ENCODE measurements at places on chromosomes 16 and 17. TPM values are rescaled to one million over a fixed set of nuclear protein-coding genes. Genes with fewer than 3 reads are reported as not detected.

C16orf82 gene
- total RNA-seq: not detected

ST6GALNAC1 gene
- total RNA-seq: 8.4 TPM

GRCh38 chr16:86355951-86356350 lies 154.4 kb upstream of the FOXF1 start:
- no peaks in the 10 kb centered on the region for H3K36me3 ChIP-seq
- H3K27me3 ChIP-seq: peaks cover 4% of the 10 kb centered on the region

GRCh38 chr16:67648764-67649407 lies 3.9 kb downstream of the CARMIL2 start:
- no peak overlapping the region for H3K27ac ChIP-seq
- H3K4me1 ChIP-seq: no peaks in the 10 kb centered on the region
- no peaks in the 10 kb centered on the region for H3K36me3 ChIP-seq
- peaks cover 28% of the 10 kb centered on the region for H3K27me3 ChIP-seq

- no peak overlapping the region for H3K4me3 ChIP-seq
- peak overlapping the region; percentile 50 for H3K27ac ChIP-seq
- no peaks in the 10 kb centered on the region for H3K4me1 ChIP-seq
These were observed 2.9 kb upstream of the CXCL16 start for GRCh38 chr17:4742629-4743028.

ACSM5 gene
- 9.7 TPM for total RNA-seq

GRCh38 chr17:37826497-37827430 lies 81.9 kb upstream of the HNF1B start:
- H3K27ac ChIP-seq: no peak overlapping the region
- no peak overlapping the region for H3K4me3 ChIP-seq
- DNase-seq: no peak
- H3K4me1 ChIP-seq: no peaks in the 10 kb centered on the region
- H3K27me3 ChIP-seq: no peaks in the 10 kb centered on the region
- H3K36me3 ChIP-seq: no peaks in the 10 kb centered on the region

GRCh38 chr16:10923650-10924214 lies 18.5 kb downstream of the DEXI start:
- H3K4me1 ChIP-seq: no peaks in the 10 kb centered on the region
- DNase-seq: no peak
- peaks cover 4% of the 10 kb centered on the region for H3K36me3 ChIP-seq

GRCh38 chr16:11560701-11561453 lies 25.8 kb downstream of the LITAF start:
- no peak for DNase-seq
- H3K36me3 ChIP-seq: no peaks in the 10 kb centered on the region
- no peak overlapping the region for H3K4me3 ChIP-seq
- peaks cover 4% of the 10 kb centered on the region for H3K4me1 ChIP-seq

RND2 gene
- 4.3 TPM for total RNA-seq

HBQ1 gene
- not detected for total RNA-seq

DNA sequence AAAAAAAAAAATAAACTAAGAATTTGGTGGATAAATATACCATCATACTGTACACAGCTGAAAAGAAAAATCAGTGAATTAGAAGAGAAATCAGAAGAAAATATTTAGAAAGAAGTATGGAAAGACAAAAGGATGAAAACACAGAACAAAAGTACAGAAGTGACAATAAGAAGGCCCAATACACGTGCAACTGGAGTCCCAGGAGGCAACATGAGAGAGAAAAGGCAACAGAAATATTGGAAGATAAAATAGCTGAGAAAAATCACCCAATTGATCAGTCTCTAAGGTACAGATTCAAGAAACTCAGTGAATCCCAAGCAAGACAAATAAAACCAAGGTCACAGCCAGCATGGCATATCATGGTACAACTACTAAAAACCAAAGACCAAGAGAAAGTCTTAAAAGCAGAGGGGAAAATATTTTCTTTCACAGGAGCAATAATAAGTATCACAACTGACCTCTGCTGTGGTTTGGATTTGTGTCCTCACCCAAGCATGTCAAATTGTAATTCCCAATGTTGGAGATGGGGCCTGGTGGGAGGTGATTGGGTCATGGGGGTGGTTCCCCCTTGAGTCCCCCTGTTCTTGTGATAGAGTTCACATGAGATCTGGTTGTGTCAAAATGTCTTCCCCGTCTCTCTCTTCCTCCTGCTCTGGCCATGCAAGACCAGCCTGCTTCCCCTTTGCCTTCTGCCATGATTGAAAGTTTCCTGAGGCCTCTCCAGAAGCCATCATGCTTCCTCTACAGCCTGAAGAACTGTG lies 20.2 kb upstream of the ENGASE start:
- DNase-seq: no peak
- no peaks in the 10 kb centered on the region for H3K4me1 ChIP-seq
- H3K36me3 ChIP-seq: no peaks in the 10 kb centered on the region
- H3K27ac ChIP-seq: no peak overlapping the region
- H3K27me3 ChIP-seq: no peaks in the 10 kb centered on the region

NPIPB6 gene
- total RNA-seq: 3.1 TPM

RNF112 gene
- total RNA-seq: 6.6 TPM

GRCh38 chr17:18977646-18978045 lies 25.7 kb downstream of the SLC5A10 start:
- DNase-seq: no peak
- H3K27ac ChIP-seq: no peak overlapping the region
- H3K36me3 ChIP-seq: peaks cover 4% of the 10 kb centered on the region

CNTNAP1 gene
- total RNA-seq: 9.9 TPM

WNK4 gene
- total RNA-seq: 24.7 TPM

- no peaks in the 10 kb centered on the region for H3K27me3 ChIP-seq
- DNase-seq: no peak
- H3K4me3 ChIP-seq: no peak overlapping the region
- H3K36me3 ChIP-seq: no peaks in the 10 kb centered on the region
These were observed 10.1 kb upstream of the ACSM2A start for GRCh38 chr16:20441191-20441590.

- no peaks in the 10 kb centered on the region for H3K36me3 ChIP-seq
- peaks cover 5% of the 10 kb centered on the region for H3K4me1 ChIP-seq
- H3K4me3 ChIP-seq: peak overlapping the region; percentile 97
- no peak for DNase-seq
- no peaks in the 10 kb centered on the region for H3K27me3 ChIP-seq
These were observed 718 bp downstream of the NDUFAB1 start for GRCh38 chr16:23595246-23595950.

KCNJ18 gene
- not detected for total RNA-seq

DNA sequence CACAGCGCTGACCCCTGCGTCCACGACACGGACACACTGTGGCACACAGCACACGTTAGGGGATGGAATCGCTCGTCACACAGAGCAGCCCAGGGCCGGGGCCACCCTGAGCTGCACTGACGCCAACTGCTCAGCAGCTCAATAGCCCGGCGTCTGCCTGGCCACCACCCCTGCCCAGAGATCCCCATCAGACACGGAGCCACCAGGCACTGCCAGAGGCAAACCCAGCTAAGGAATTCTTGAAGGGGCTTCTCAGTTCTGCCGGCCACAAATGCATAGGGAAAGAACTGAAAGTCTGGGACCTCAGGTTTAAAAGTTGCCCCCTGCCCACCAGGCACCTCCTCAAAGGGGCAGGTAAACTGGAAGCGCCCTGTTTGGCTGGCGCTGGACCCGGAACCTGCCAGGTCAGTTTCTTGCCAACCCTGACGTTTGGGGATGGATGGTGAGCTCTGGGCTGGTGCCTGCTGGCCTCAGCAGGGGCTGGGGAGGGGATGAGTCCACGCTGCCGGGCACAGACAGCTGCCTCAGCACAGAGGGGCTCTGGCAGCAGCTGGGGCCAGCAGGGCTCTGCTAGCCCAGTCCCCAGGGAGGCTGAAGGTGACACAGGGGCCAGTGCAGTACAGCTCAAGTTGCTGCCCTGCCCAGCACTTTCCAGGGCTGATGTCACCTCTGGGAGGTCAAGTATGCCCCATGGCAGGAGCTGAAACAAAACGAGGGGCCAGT lies 33.2 kb downstream of the TIMM22 start:
- no peak overlapping the region for H3K4me3 ChIP-seq
- H3K36me3 ChIP-seq: no peaks in the 10 kb centered on the region
- no peak for DNase-seq
- no peaks in the 10 kb centered on the region for H3K27me3 ChIP-seq

RHBDF1 gene
- total RNA-seq: 79.5 TPM

GRCh38 chr16:9534759-9535158 lies 443.3 kb downstream of the HAPSTR1 start:
- no peak overlapping the region for H3K27ac ChIP-seq
- H3K36me3 ChIP-seq: no peaks in the 10 kb centered on the region
- no peaks in the 10 kb centered on the region for H3K4me1 ChIP-seq

RASD1 gene
- total RNA-seq: 124 TPM

GRCh38 chr16:84344781-84345180 lies 23.6 kb upstream of the ATP2C2 start:
- H3K4me1 ChIP-seq: peaks cover 4% of the 10 kb centered on the region
- no peak overlapping the region for H3K27ac ChIP-seq
- no peak for DNase-seq

GRCh38 chr16:17076092-17076754 lies 394.5 kb downstream of the XYLT1 start:
- H3K27ac ChIP-seq: no peak overlapping the region
- DNase-seq: no peak
- H3K36me3 ChIP-seq: no peaks in the 10 kb centered on the region
- H3K4me1 ChIP-seq: no peaks in the 10 kb centered on the region
- no peak overlapping the region for H3K4me3 ChIP-seq

KIF18B gene
- 1.8 TPM for total RNA-seq

GRCh38 chr16:58498341-58499091 lies 1.4 kb upstream of the NDRG4 start:
- no peaks in the 10 kb centered on the region for H3K4me1 ChIP-seq
- H3K4me3 ChIP-seq: no peak overlapping the region
- DNase-seq: no peak
- no peak overlapping the region for H3K27ac ChIP-seq

GRCh38 chr17:67068999-67069398 lies 24.6 kb downstream of the CACNG1 start:
- no peaks in the 10 kb centered on the region for H3K27me3 ChIP-seq
- no peaks in the 10 kb centered on the region for H3K36me3 ChIP-seq
- no peak overlapping the region for H3K27ac ChIP-seq
- H3K4me1 ChIP-seq: no peaks in the 10 kb centered on the region
- H3K4me3 ChIP-seq: no peak overlapping the region

- H3K36me3 ChIP-seq: no peaks in the 10 kb centered on the region
- no peak within 1 kb of the TSS for H3K27ac ChIP-seq
- H3K27me3 ChIP-seq: peaks cover 9% of the 10 kb centered on the region
- H3K4me3 ChIP-seq: no peak within 1 kb of the TSS
- no peaks in the 10 kb centered on the region for H3K4me1 ChIP-seq
These were observed at the start of gene ERN2 for GRCh38 chr16:23712976-23713375. Gene ERN2 (minus strand): TSS chr16:23713222. CDS start chr16:23713187, 35 bp downstream.

NPIPB9 gene
- not detected for total RNA-seq

Measured in prostate gland (tissue), 2 donors.